ENCODE measurements at places on chromosomes 4 and X. TPM values are rescaled to one million over a fixed set of nuclear protein-coding genes. Genes with fewer than 3 reads are reported as not detected.
A peak's percentile ranks its signal among the peaks of the same experiment; 100 is the strongest.

DNA sequence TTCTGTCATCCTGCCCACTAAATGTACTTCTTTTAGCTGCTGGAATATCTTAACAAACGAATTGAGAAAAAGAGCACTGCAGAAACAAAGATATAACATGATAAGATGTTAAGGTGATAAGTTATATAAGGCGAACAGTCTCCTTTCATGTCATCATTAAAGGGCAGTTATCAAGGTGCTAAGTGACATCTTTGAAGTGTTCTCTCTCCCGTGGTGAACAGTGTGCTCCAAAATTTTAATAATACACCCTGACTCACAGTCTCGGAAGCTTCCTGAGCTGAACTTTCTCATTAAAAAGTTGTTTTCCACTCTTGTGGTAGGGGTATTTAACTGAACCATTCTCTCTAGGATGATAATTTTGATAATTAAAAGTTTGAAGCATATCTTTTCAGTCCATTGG lies 61.6 kb downstream of the PLS3 start:
- no peak for DNase-seq

GRCh38 chr4:27684610-27685011 lies 824.0 kb downstream of the STIM2 start:
- peak; percentile 80 for DNase-seq

DNA sequence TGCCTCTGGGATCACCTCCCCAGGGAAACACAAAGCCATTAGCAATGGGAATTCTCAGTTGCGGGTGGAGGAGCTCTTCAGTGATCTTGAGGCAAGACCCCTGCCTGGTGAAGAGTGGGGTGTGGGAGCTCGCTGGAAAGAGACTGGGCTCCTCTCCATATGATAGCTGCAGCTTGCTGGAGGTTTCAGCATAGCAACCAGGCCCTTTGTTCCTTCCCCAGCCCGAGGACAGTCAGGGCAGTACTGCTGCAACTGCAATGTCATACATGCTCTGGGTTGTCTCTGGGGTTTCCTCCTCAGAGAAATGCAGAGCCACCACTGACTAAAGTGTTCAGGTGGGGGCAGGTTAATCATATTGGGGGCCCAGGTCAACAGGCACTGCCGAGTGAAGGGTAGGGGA lies 81.3 kb downstream of the ARHGAP24 start:
- DNase-seq: no peak

- no peak for DNase-seq
Measured at GRCh38 chr4:120286813-120287212, 220.2 kb upstream of the MAD2L1 start.

DNA sequence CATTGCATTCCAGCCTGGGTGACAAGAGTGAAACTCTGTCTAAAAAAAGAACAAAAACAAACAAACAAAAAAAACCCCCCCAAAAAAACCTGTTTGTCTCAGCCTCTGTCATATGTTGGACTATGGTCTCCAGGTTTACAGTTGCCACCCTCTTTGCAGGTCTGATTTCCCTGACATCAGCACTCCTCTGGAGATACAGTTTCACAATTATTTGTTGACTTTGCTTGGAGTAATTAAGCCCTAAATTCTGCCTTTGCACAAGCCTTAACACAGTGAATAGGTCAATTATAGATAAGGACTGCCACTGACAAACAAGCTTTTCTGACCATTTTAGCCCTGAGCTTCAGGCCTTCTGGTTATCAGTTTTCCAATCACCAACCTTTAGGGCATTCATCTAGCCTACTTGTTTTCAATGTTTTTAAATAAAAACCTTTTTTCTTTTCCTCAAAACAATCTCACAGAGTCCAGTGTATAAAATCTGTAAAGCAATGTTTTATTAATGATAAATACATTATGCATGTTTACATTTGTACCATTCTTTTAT lies 20.4 kb upstream of the MAPK10 start:
- DNase-seq: no peak

The GAGE12F gene
- polyA plus RNA-seq: not detected

The FDCSP gene
- polyA plus RNA-seq: not detected

The ADAMTS3 gene
- polyA plus RNA-seq: 1.8 TPM

The TSPAN7 gene
- polyA plus RNA-seq: 94.3 TPM

The TEX13D gene
- not detected for polyA plus RNA-seq

All from muscle of leg (tissue), 16 donors.